ENCODE measurements at places on chromosomes 1 and 21. TPM values are rescaled to one million over a fixed set of nuclear protein-coding genes. Genes with fewer than 3 reads are reported as not detected.

DNA sequence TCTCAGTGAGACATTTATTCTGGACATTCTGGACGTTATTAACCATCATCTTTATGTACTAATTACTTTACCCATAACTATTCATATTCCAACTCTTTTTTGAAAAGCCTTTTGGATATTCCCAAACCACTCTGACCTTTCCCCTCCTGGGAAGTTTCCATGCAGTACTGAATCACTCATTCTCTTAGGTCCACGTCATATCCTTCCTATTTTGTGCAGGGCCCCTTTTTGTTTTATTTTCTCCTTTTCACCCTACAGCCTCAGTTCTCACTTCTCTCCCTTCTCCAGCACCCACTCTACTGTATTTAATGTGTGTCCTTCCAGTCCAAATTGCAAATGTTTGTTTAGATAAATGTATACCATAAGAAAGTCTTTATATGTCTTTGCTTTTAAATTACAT is 16.4 kb upstream of the ATP1A1 start:
- no peak for DNase-seq

DNA sequence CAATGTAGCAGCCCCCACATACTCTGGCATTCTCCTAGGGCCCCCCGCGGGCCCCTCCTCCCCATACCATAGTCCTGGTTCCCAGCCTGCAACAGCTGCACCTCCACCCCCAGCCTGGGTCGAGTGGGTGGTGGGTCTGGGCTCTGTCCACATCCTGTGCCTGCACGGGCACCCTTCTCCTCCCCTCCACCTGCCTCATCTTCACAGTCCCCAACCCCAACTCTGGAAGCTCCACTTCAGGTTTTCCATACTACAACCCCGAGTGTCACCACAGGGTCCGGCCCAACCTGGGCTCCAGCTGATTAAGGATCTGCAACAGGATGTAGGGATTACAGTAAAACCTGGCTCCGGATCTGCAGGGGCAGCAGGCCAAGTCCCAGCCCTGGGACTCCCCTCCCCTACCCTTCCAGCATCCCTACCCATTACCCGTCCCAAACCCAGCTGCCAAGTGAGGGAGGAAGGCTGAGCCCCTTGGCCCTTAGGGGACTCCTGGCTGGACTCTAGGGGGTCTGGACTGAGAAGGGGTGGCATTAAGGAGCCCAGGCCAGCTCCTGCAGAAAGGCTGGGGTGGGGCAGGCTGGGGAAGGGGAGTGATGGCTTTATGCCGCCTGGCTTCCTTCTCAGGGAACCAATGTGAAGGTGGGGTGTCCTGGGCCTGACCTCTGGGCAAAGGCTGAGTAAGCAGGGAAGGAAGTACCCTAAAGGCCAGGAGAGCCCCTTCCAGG is 116.8 kb downstream of the CASZ1 start:
- DNase-seq: no peak

The CYP4A22 gene
- not detected for total RNA-seq

GRCh38 chr1:94514095-94514727 is 27.3 kb downstream of the F3 start:
- DNase-seq: no peak

DNA sequence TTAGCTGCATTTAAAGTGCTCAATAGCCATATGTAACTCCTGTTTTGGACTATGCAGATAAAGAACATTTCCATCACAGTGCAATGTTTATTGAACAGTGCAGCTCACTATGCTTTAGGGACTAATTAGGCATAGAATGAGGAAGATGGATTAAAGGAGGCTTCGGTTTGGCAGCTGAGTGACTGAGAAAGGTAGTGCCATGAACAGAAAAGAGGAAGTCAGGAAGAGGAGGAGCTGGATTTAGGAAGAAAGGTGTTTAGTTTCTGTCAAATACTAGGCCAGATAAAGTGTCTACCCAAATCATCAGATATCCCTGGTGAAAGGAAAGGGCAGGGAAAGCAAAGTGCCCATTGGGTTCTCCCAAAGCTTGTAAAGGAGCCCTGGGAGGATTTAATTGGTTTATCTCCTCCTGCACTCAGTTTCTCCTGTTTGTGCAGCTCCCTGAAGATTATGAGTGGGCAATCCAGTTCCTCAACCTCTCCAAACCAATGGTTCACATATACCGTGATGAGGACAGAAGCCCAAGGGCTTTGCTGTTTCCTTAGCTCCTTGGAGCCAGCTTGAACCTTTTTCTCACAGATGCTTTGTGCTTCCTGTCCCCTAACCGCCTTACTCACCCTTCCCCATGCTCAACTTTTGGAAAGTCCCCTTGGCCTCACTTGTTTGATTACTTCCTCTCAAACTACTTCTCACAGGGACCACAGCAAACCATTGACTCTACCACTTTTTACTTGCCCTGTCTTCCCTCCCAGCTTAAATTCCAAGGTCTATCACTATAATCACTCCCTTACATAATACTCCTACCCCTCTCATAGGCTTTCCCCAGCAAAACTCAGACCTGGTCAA is 3.5 kb upstream of the RAP1A start:
- DNase-seq: peak; percentile 68

- DNase-seq: no peak
Measured at GRCh38 chr21:44199448-44199847, 41.3 kb downstream of the ICOSLG start.

GRCh38 chr21:43267391-43268085 is 98.7 kb downstream of the CRYAA start:
- DNase-seq: no peak

- DNase-seq: no peak
Measured at GRCh38 chr1:108826081-108826635, 30.7 kb downstream of the AKNAD1 start.

Measured in activated T-helper 1 cell treated with anti-CD3 and anti-CD28 coated beads, Interleukin-12 subunit alpha, Interleukin-12 subunit beta, Interleukin-2, Interleukin-4 antibody, amounts not matched to agents 30 ng/mL and 10 ng/mL and 1 ng/mL, durations not matched to agents 14 hours and 24 hours and 36 hours (primary cell).